Colonic mucosa (tissue), 4 donors: ENCODE measurements at places on chromosomes 12 and 14.

DNA sequence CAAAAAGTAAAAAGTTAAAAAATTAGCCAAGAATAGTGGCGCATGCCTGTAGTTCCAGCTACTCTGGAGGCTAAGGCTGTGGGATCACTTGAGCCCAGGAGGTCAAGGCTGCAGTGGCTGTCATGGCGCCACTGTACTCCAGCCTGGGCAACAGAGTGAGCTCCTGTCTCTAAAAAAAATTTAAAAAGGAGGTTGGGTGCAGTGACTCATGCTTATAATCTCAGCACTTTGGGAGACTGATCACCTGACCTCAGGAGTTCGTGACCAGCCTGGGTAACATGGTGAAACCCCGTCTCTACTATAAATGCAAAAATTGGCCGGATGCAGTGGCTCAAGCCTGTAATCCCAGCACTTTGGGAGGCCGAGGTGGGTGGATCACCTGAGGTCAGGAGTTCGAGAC lies 8.2 kb upstream of the YLPM1 start:
- no peak for DNase-seq

DNA sequence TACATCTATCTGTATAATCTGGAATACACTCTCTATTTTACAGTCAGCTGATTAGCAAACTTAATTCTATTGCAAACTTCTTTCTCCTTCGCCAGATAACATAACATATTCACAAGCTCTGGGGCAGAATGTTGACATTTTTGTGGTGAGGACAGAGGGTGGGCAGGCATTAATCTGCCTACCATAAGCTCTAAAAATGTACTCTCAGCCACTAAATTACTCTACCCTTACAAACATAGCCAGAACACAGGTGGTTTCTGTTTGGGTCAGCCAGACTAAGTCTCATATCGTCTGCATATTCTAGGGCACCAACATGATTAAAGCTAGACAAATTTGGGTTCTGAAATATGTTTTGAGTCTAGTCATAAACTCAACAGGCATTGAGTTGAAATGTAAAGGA lies 90.1 kb downstream of the SLC6A15 start:
- DNase-seq, result no peak

- no peak for DNase-seq
These were observed 167.0 kb downstream of the EFCAB11 start for GRCh38 chr14:89787525-89787924.

GRCh38 chr14:24900269-24901100 lies 149.5 kb downstream of the STXBP6 start:
- no peak for DNase-seq

- DNase-seq, result no peak
These were observed 11.2 kb upstream of the GNPNAT1 start for GRCh38 chr14:52802597-52802996.

DNA sequence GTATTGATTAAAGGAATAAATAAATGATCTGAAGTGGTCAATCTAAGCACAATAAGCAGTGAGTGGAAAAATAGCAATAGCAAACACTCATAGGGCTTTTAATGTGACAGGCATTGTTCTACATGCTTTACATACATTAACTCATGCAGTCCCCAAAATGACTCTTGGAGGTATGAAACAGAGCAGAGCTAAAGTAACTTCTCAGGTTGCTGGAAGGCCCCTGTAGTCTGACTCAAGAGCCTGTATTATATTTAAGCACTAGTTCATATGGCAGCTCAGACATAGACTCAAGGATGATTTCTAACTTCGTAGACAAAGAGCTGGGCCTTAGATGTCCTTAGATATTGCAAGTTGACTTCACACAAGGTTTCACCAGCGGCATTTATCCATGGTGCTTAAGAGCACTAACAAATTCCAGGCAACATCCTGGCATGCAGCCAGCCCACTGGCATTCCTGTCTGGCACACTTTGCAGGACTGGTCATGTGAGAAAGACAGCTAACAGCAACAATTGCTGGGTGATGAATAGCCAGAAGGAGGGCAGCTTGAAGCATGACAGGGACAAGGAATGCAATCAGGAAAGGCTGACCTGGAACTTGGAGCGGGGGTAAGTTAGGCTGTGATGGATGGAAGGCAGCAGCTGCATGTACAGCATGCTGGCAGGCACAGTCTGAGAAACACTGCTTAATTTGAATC lies 22.9 kb upstream of the KTN1 start:
- peak; percentile 26 for DNase-seq

DNA sequence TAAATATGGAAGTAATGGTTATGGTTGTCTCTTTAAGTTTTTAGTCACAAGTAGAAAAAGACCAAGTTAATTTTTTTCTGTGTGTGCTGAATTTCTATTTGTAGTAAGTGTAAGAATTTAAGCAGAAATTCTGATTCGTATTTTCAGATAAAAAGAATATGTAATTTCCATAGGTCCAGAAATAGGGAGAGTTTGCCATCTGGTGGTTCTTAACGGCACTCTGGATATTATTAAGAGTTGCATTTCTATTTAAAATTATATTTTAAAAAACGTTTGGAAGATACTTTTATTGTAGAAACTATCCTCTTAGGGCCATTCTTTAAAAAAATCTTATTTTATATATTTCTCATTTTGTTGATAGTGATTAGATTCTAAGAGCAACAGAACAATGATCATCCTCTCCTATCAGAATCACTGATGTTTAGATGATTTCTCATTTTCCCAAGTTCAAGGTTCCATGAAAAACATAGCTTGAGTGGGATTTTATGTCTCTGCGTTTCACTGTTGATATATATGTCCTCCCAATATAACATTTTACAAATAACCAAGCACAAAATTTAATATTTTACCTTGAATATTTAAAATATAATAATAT lies 88.3 kb downstream of the LRRK2 start:
- DNase-seq, result no peak

DNA sequence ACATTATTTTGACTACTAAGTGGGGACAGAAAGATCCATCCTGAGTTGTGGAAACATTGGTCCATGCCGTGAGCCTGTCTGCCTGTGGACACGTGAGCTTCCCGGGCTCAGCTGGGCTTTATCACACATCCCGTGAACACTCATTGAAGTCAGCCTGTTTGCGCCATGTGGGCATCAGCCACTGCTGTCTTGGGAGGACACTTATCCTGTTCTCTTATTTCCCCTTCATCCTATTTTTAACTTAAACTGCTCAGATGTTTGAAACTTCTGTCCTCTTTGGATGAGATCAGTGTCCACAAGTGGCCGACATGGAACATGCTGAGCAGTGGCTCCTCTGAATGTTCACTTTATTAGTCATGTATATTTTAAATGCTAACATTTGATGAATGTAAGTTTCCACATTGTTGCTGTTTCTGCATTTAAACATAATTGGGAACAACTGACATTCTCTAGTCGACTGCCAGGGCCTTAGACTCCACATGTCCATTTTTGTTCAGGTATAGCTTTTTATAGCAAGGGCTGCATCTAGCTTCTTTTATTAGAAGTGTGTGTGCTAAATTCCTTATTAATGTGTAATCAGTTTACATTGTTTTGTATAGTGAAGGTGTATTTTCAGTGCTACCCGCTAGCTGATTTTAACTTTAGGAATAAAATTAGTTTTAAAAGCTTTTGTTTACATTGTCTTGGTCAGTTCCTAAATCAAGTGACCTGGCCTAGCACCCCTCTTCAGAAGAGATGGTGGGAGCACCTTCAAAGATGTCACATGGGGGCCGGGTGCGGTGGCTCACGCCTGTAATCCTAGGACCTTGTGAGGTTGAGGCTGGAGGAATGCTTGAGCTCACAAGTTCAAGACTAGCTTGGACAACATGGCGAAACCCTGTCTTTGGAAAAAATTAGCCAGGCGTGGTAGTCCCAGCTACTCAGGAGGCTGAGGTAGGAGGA lies 24.0 kb downstream of the RNF34 start:
- no peak for DNase-seq

- DNase-seq, result no peak
These were observed 484.9 kb upstream of the ATP2B1 start for GRCh38 chr12:90193500-90193899.

DNA sequence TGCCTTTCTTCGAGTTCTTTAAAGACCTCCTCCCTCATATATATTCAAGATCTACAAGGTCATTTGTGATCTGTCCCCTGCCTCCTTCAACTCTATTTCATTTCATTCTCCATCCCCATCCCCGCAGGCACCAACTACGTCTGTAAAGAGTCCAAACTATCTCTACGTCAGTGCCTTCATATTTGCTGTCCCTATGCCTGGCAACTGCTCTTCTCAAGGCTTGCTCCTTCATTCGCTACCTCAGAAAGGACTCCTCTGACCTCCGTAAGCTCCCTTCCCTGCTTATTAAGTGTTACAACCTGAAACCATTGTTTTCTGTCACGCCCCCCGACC lies 650 bp downstream of the LLPH start:
- no peak for DNase-seq

GRCh38 chr12:121803861-121804416 lies at the start of gene SETD1B:
SETD1B (plus strand) TSS chr12:121804009; CDS start chr12:121804738, 729 bp downstream.
- DNase-seq, result peak; percentile 64

DNA sequence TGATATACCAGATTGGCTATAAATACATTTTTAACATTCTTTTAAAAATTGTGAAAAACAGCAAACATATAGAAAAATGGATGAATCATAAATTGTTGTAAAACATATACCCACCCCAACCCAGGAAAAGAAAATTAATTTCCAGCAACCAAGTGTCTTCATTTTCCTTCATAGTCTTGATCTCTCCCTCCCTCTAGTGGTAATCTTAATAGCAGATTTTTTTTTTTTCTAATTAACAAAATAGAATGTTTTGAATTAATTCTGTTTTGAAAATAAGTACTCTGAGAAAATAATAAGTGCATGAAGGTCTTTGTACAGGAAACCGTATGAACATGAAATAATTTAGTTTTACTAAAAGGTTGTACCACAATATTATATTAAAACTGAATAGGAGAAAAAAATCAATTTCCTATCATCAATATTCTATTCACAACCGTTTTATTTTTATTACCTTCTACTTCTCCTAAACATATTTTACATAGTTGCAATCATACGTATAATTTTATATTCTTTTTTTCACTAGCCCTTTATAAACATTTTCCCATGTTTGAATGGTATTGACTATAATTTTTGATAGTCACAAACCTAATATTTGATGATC lies 7.0 kb downstream of the ETNK1 start:
- no peak for DNase-seq

DNA sequence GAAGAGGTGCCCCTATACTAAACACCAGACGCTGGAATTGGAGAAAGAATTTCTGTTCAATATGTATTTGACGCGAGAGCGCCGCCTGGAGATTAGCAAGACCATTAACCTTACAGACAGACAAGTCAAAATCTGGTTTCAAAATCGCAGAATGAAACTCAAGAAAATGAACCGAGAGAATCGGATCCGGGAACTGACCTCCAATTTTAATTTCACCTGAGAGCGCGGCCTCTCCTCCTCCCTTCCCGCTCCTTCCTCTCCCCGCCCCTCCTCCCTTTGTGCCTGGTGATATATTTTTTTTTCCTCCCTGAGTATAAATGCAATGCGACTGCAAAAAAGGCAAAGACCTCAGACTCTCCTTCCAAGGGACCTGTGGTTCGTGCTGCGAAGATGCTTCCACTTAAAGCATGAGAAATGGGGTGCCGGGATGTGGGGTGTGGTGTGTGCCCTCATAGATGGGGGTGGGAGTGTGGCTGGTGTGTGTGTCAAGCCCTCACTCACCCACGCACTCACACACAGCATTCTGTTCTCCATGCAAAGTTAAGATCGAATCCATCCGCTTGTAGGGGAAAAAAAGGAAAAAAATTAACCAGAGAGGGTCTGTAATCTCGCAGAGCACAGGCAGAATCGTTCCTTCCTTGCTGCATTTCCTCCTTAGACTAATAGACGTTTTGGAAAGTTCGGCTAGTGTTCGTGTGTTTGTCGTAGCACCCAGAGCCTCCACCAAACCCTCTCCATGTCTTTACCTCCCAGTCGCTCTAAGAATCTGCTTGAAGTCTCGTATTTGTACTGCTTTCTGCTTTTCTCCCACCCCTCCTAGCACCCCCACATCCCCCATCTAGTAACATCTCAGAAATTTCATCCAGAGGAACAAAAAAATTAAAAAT lies 4.5 kb downstream of the HOXC10 start:
- DNase-seq, result no peak

- DNase-seq, result no peak
These were observed 55.1 kb upstream of the PIK3C2G start for GRCh38 chr12:18206198-18206597.

DNA sequence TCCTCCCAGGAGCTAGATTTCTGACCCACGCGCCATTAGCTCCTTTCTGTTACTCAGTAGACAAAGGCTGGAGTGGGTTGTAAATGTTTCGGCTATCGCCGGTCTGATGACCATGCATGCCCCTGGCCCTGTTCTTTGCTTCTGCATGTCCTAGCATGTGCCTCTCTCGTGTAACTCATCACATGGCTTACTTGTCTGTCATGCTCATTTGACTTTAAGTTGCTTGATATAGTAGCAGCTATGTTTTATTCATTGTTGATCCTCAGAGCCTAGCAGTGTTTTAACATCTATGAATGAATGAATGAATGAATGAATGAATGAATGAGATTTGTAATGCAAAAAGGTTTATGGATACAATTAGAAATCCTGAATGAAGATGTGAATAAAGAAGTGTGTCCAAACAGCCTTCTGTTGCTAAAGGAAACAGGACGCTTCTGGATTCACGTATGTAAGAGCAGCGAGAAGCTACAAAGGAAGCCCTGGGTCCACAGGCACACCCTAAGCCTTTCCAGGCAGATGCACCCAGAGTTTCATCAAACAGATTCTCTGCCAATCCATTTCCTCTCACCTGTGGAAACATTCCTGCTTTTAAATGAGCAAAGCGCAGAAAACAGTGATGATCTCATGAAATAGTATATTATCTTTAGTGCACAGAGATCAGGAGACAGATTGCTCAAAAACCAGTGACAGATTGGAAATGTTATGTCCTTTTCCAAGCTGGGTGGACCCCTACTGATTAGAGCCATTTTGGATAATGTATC lies 3.4 kb downstream of the GSG1 start:
- DNase-seq, result no peak

GRCh38 chr14:104509673-104510072 lies 69.9 kb upstream of the C14orf180 start:
- DNase-seq, result no peak
